ENCODE measurements at places on chromosomes 5 and 9.

GRCh38 chr5:134174841-134175839 lies 1.6 kb downstream of the SKP1 start:
- no peak for DNase-seq

DNA sequence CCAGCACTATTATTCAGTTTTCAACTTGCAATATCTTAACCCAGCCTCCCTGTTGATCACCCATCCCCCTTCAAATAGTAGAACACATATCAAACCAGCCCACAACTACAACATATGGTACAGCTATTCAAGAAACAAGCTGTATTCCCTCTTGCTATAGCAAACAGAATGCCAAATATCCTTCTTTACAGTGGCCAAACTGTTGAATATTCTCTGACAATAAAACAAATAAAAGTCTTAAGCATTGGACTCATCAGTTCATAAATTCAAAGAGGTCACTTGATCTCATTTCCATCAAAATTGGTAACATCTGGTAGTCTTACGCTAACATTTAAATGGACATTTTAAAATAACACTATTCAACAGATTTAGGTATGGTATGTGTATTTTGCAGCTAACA lies 350.8 kb downstream of the EFNA5 start:
- no peak for DNase-seq

DNA sequence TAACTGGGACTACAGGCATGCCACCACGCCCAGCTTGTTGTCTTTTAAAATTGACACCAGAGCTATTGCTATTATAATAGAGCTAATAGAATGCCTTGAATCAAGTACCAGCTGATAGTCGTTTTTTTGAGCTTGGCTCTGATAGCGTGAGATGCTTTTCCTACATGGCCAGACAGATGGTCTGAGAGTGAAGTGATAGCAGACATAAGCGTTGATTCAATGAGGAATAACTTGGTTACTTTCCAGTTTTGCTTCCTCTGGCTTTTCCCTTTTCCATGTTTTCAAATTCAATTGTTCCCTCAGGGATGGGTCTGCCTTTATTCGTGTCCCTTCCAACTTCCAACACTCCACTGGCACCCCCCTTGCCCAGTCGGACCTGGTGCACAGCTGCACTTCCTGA lies 15.4 kb downstream of the AGXT2 start:
- DNase-seq, result no peak

- no peak for DNase-seq
Measured at GRCh38 chr5:50667023-50667652, 701 bp downstream of the PARP8 start.

Data from CD8-positive, alpha-beta memory T cell (primary cell).